IMR-90 (cell line): ENCODE measurements at places on chromosomes 5 and 9.

GRCh38 chr5:142568283-142568995 lies 117.5 kb downstream of the FGF1 start:
- peak; percentile 90 for DNase-seq

DNA sequence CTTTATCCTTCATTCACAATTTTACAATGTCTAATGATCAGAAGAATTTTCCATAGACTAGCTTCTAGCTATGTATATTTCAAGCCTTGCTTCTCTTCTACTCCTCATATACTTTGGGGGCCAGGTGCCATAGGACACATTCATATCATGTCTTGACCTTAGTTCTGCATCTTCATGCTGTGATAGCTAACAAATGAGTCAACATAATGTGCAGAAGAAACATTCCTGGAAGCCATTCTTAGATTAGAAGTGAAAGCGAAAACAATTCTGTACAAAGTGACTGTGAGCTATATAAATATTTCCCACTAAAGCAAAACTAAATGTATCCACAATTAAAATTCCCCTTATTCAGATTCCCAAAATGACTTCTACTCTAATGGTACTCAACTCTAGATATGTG lies 320.2 kb upstream of the NREP start:
- peak; percentile 52 for DNase-seq

DNA sequence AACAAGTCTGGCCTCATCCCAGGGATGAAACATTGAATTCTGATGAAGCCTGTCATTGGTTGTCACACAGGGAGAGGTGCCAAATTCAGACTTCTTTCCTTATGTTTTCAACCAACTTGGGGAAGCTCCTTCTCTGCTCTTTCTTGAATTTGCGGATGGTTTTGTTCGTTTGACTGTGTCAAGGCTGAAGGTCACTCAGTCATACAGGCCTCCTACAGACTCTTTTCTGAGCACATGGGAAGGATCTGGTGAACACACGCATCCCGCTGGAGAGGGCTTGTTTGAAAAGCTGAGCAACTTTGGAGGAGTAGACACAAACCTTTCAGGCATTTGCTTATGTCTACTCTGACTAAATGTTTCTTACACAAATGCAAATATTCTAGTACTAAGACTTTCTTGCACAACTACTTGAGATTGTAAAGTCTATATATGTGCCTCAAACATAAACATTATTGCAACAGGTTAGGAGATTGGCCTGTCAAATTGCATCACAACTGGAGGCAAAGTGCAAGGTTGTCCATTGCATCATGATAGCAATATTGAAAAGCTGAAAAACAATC lies 151.5 kb upstream of the NR3C1 start:
- peak; percentile 84 for DNase-seq

- DNase-seq, result no peak
Measured at GRCh38 chr9:92938025-92938424, 9.3 kb upstream of the FGD3 start.

GRCh38 chr9:111030492-111030891 lies 7.8 kb downstream of the LPAR1 start:
- no peak for DNase-seq

- DNase-seq, result no peak
Measured at GRCh38 chr9:137423514-137424291, 510 bp downstream of the NOXA1 start.

GRCh38 chr5:103114440-103114839 lies 5.5 kb downstream of the GIN1 start:
- no peak for DNase-seq
